ENCODE measurements at places on chromosomes 4 and X.
A peak's percentile ranks its signal among the peaks of the same experiment; 100 is the strongest.

DNA sequence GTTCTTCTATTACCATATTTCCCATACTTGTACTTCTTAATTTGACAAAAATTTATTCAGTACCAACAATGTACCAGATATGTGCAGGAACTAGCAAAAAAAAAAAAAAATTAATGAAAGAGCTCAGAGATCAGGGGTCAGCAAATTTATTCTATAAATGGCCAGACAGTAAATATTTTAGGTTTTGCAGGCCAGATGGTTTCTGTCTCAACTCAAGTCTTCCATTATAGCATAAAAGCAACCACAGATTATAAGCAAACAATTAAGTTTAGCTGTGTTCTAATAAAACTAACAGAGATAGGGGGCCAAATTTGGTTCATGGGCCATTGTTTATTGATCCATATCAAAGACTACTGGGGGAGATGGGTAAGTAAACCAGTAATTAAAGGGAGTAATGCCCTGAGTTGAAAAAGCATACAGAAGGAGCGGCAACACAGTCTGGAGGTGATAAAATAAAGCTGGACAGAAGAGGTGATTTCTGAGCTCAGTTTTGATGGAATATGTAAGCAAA, 19.3 kb downstream of the NEK1 start:
- no peak for DNase-seq

- no peak for DNase-seq
Observed at GRCh38 chr4:123340381-123340701, 56.3 kb upstream of the SPRY1 start.

GRCh38 chr4:124337874-124338273, 374.7 kb downstream of the ANKRD50 start:
- DNase-seq, result no peak

- no peak for DNase-seq
Observed at GRCh38 chrX:139297638-139298037, 232.9 kb upstream of the F9 start.

- DNase-seq, result no peak
Observed at GRCh38 chr4:8435656-8436121, 4.8 kb downstream of the ACOX3 start.

DNA sequence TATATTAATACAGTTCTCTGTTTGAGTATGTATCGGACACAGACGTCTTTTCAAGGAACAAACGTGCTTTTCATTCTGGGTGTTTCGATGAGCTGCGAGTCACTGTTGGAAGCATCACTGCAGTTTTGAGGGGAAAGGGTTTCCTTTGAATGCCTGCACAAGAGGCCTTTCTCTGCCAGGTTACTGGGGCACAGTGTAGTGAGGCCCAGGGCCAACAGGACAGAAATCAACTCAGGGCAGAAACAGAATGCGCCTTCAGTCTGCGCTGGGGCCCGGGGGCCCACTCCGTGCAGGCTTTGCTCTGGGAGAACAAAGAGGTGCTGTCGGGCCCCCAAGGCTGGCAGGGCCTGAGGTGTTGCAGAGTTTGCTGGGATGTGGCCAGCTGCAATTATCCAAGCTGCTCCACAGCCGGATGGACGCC, 2.3 kb upstream of the PPP2R3B start:
- peak; percentile 38 for DNase-seq

GRCh38 chrX:9988762-9989161, 21.6 kb downstream of the CLDN34 start:
- no peak for DNase-seq

DNA sequence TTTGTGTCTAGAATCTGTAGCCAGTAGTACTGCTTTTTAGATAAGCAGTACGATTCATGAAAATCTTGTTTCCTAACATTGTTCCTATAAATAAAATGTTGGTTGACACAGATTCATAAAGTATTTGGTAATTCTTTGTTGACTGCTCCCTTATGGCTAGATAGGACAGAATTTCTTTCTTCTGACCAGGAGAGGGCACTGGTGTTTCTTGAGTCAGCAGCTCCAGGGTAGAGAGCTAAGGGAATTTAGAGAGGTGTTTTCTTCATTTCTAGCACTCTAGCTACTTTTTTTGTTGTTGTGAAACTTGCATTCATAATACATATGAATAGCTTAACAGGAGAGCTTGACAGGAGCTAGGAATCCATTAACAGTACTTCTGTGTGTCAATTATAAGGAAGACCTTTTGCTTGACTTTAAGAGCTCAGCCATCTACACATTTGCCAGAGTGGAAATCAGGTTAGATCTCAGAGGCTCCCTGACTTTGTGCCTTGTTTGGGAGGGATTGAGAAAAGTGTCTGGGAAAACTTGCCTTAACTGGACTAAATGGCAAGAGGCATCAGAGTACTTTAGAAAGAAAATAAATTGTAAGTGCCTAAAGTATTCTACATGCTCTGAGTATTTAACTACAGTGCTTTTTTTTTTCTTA, 756.1 kb downstream of the SH3BGRL start:
- no peak for DNase-seq

DNA sequence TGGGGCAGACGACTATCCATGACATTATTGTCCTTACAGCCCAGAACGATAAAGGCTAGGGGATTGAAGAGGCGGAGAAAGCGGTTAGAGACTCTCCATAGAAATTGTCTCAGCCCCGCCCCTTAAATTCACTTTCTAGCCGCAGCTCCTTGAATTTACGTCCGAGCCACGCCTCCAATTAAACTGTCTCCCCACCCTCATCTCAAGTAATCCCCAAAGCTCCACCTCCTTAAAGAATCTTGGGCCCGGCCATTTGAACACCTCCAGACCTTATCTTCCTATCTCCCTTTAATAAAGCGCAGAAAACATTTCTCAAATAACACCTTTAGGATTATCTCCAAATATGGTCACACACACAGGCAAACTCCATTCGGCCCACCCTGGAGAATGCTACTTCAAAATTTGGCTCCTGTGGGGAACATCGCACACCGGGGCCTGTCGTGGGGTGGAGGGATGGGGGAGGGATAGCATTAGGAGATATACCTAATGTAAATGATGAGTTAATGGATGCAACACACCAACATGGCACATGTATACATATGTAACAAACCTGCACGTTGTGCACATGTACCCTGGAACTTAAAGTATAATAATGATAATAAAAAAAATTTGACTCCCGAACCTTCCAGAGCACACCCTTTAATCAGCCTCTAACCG, 7.2 kb upstream of the MAGIX start:
- DNase-seq, result peak; percentile 53

- DNase-seq, result peak; percentile 86
Observed at GRCh38 chr4:72525938-72526337, 43.1 kb downstream of the ADAMTS3 start.

DNA sequence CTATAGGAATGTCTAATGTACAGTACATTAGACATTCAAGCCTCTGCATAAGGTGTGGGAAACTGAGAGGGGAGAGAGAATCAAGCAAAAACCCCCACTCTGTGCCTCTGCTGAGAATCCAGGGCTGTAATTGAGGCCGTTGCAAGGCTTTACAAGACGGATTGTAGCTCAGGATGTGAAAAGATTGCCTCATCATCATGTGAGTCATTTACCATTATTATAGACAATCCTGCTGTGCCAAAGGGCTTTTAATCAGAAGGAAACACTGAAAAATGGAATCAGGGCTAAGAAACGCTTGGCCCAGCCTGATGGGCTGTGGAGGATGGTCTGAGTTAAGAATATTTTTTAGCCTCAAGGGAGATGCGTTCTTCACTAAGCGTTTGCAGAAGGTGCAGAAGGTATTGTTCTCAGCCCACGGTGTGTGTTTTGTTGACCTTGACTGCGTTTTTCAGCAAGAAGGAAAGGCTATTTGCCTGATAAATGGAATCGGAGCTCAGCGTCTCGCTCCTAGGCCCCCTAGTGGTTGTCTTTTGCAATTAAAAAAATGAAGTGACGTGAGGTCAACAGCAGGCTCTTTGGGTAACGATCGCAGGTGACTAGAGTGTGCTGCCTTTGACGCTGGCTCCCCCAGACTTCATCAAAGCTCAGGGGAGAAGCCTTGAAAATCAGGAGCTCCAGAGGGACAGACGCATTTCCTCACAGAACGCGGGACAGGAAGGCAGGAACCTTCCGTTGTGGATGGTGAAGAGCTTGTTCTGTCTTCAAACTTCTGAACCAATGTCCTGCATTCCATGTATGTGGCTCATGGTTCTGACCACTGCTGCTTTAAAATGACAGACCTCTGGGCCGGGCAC, 18.1 kb upstream of the CHRNA9 start:
- no peak for DNase-seq

DNA sequence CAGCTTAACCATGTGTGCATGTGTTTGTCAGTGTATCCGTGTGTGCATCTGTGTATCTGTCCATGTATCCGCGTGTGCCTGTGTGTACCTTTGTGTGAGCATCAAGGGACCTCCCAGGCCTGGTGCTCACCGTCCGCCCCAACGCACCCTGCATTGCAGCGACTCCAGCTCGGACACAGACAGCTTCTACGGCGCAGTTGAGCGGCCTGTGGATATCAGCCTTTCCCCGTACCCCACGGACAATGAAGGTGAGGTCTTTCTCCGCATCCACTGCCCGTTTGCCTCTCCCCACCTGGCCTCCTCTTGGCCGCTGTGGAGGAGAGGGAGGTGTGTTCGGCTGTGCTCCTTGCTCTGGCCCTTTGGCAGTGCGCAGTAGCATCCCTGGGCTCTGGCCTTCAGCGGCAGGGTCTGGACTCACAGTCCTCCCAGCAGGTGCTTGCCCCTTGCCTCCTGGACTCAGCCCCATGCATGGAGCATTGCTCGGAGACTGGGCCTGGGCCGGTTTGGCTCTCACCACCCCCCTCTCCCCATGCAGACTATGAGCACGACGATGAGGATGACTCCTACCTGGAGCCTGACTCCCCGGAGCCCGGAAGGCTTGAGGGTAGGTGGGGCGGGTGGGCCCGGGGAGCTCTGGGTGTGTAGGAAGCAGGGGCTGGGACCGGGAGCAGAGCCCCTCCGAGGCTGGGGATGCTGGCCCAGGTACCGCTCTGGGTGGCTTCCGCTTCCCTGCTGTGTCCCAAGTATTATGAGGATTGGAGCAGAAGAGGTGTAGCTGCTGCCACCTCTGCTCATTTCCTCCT, 16.4 kb upstream of the ADD1 start:
- DNase-seq, result peak; percentile 35

- DNase-seq, result no peak
Observed at GRCh38 chr4:163587867-163588266, 93.4 kb downstream of the TMA16 start.

- no peak for DNase-seq
Observed at GRCh38 chr4:156949373-156949814, 22.2 kb downstream of the PDGFC start.

DNA sequence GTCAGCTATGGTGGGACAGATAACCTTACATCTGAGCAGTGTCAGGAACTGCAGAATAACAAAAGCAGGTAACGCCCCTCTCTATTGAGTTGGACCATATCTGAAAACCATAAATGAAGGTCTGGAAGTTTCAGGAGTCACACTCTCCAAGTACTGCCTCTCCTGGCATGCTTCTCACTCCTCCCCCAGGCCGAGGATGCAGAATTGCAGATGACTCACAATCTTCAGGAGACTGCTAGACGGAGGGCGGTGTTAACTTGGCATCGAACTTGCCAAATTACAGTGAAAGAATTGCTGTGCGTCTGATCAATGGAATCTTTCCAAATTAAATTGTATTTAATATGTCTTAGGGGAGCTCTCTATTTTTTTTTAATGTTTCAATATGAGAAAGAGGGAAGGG, 67.1 kb upstream of the TRIM2 start:
- DNase-seq, result peak; percentile 79

GRCh38 chr4:105921301-105921700, 26.0 kb downstream of the NPNT start:
- DNase-seq, result no peak

GRCh38 chr4:38152721-38153386, 192.7 kb downstream of the PTTG2 start:
- no peak for DNase-seq

- DNase-seq, result no peak
Observed at GRCh38 chrX:27619975-27620374, 29.8 kb downstream of the DCAF8L2 start.

DNA sequence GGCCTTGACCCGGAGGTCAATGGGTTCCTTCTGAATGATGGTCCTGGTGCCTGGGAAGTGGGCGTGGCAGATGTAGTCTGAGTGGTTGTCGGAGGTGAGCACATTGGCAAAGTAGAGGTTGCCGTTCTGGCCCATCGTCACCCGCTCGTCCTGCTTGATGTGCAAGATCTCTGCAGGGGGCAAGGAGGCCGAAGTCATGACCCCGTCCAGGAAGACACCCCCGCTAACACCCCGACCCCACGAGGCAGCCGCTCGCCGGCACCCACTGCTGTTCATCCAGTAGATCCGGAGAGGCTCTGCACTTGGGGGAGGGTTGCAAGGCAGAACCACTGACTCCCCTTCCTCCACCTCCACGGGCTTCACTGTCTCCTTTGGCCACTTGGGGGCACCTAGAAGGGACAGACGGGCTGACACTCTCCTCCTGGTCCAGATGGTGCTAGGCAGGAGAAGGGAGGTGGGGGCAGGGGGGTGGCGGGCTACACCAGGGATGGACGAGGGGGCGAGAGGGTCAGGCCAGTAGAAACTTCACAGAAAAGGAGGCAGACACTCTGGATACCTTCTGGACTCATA, 15.1 kb downstream of the L1CAM start:
- no peak for DNase-seq

- no peak for DNase-seq
Observed at GRCh38 chr4:40316333-40316781, 18.8 kb upstream of the CHRNA9 start.

GRCh38 chr4:178140326-178140915, 698.2 kb upstream of the AGA start:
- peak; percentile 36 for DNase-seq

GRCh38 chr4:24026596-24026995, 136.7 kb upstream of the PPARGC1A start:
- no peak for DNase-seq

GRCh38 chr4:67468830-67469229, 76.5 kb downstream of the CENPC start:
- no peak for DNase-seq

GRCh38 chrX:74383611-74384010, 37.7 kb upstream of the SLC16A2 start:
- DNase-seq, result no peak

- DNase-seq, result no peak
Observed at GRCh38 chr4:11072999-11073398, 355.7 kb downstream of the HS3ST1 start.

- DNase-seq, result no peak
Observed at GRCh38 chr4:6049985-6050384, 31.8 kb upstream of the C4orf50 start.

GRCh38 chr4:72314869-72315268, 254.2 kb downstream of the ADAMTS3 start:
- no peak for DNase-seq

GRCh38 chrX:109840585-109840984, 107.5 kb upstream of the ACSL4 start:
- DNase-seq, result peak; percentile 54

Data from aorta (tissue), 5 donors.